Hematopoietic multipotent progenitor cell treated with erythropoietin and hydrocortisone succinate and interleukin-3 and kit ligand, for 17 days (in vitro differentiated cells): ENCODE measurements at places on chromosomes 6 and 20.

- DNase-seq: no peak
These were observed 181.6 kb upstream of the AKAP12 start for GRCh38 chr6:151058021-151058733.

DNA sequence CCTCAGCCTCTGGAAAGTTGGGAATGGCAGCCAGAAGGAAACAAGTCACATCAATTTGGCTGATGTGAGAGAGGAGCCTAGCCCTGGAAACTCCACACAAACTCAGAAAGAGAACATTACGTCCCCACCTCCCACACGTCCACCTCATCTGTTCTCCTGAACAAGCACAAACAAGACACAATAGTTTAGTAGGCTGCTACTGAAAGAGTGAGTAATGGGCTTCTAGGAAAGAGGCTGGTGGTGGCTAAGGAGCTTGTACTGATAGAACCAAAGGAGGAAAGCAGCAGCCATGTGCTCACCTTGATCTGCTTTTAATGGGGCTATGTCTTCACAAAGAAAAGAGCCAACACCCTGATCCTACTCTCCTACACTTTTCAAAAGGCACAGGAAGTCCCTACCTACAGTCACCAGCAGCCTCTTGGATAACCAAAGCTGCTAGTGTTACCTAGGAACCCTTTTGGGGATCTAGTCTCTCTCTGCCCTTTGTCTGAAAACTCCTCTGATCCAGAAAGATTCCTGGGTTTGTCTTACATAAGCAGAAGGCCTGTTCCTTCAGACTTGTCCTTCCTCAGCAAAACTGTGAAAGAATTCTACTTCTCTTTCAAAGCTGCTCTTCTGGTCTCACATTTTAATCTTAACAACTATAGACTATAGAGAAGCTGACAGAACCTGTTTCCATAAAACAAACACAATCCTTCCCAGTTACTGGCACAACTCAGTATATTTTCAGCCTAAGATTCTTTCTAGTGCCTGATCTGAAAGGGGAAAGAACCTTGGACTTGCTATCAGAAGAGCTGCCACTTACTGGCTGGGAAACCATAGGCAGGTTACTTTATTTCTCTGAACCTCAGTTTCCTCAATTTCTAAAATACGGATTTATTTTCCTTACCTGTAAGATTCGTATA, 3.1 kb downstream of the PLAGL2 start:
- no peak for DNase-seq

DNA sequence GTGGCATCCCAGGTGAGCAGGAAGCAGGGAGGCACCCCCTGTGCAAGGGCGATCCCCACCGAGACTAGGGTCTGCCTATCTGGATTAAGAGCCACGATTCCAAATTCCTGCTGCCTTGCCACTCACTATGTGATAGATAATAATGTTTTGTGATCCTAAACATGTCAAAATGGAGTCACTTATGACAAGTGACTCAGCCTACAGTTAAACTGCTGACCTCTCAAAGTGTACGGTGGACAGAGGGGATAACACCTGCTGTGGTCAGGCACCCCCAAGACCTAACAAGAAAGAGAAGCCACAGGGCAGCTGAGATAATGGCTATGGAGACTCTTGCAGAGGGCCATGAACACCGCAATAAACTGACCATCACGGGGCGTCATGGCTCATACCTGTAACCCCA, 16.0 kb upstream of the SNTA1 start:
- no peak for DNase-seq

DNA sequence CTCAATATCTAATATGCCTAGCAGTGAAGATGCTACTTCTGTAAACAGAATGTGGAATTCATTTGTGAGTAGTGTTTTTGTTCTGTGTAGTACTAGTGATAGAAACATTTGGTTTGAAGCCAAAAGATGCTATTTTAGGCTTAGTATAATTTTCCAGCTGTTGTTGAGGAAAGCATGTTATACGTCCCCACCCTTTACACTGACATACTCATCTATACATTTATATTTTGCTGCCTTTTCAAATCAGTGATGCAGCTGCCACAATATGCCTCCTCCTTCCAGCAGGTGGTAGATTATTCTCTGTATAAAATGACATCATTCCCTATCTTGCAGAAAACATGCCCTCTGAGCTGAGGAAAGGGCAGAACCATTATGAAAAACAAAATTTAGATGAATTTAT, 1217.6 kb upstream of the GJE1 start:
- DNase-seq: no peak

GRCh38 chr6:16414205-16414604, 175.8 kb downstream of the GMPR start:
- DNase-seq: no peak
